ENCODE measurements at places on chromosomes 7 and 10.

- DNase-seq = no peak
Observed at GRCh38 chr10:26448292-26448691, 10.2 kb downstream of the APBB1IP start.

DNA sequence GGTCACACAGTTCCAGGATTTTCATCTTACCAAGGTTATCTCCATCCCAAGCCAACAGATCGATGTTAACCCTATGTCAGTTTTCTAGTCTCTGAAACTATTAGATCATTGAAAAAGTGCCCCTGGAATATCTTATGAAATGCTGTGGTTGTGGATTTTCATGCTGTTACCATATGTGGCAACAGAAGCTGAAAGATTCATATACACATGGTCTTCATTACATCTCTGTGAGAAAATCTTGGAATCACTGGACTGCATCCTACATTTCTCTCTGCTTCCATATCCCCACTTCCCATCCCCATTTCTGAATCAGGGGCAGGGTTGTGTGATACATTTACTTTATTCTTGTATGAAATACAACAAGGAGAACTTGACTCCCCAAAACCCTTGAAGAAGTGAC, 146.1 kb downstream of the SLC16A9 start:
- DNase-seq = no peak

GRCh38 chr7:92656121-92656520, 65.9 kb upstream of the FAM133B start:
- peak; percentile 69 for DNase-seq

DNA sequence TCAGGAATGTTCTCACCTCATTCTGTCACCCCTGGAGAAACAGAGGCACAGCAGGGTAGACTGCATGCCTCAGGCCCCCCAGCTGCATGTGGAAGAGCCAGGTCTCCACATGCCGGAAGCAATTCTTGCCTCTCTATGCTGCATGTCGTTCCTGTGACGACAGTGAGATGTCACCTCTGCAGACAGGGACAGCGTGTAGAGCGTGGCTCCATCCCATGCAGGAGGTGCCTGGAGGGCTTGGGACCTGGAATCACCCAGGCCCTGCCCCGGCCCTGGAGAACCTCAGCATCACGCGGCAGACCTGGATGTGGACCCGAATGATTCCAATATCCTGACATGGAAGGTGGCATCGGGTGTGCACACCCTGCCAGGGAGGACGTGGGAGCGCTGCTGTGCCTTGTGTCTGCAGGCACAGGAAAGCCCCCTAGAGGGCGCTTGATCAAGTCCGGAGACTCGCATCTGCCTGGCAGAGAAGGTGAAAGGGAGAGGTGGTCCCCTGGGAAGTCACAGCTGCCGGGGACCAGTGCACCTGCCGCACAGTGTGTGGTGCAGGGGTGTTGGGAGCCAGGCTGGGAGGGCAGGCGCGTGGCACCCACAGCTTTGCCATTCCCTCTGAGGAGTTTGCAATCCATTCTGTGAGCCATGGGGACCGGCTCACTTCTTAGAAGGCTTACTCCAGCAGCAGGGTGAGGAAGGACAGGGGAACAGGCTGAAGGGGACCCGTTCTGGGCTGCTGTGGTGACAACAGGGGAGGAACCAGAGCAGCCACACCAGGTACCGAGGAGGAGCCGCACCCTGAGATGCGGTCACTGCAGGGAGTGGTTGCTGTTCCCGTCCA, 45.3 kb upstream of the EN2 start:
- peak; percentile 74 for DNase-seq

DNA sequence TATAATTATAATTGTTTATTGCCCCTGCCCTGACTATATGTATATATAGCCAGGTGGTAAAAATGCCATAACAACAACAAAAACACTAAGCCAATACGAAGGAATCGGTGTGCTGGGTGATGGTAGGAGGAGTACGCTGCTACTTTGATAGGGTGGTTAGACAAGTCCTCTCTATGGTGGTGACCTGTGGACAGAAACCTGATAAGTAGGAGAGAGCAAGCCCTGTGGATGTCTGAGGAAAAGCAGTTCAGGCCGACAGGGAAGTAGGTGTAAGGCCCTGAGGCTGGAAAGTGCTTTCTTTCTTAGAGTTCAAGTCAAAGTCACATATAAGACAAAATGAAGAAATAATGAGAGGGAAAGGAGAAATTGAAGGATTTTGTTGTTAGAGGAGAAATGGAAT, 823.8 kb upstream of the CELF2 start:
- no peak for DNase-seq

DNA sequence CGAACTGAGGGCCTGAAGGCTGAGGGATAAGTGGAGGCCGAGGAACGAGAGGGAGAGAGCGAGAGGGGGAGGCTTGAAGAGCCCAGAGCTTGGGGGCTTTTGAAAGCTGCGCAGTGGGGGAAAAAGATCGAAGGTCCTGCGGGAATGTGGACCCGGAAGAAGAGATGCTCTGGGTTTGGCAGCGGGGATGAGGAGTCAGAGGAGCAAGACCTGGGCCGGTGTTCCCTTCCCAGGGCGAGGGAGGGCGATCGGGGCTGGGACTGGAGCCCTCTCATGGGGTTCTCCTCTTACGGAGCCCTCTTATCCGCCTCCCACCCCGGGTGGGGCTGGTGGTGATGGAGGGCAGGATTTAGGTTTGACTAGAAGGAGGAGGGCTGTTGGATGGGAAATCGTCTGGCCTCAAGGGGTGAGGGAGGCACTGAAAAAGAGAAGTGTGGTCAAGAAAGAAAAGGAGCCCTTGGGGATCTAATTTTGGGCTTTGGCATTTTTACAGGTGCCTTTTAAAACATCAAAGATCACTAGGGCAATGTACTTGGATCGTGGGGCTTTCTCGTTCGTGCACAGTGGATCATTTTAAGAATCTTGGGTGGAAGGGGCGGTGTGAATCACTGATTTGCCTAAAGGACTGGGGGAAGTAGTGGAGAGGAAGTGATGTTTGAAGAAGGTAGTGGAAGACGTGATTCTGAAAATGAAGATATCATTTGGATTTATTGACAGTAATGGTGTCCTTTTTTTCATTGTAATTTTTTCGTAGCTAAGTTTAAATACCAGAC, 637 bp downstream of the SAMD8 start:
- DNase-seq = peak; percentile 74

DNA sequence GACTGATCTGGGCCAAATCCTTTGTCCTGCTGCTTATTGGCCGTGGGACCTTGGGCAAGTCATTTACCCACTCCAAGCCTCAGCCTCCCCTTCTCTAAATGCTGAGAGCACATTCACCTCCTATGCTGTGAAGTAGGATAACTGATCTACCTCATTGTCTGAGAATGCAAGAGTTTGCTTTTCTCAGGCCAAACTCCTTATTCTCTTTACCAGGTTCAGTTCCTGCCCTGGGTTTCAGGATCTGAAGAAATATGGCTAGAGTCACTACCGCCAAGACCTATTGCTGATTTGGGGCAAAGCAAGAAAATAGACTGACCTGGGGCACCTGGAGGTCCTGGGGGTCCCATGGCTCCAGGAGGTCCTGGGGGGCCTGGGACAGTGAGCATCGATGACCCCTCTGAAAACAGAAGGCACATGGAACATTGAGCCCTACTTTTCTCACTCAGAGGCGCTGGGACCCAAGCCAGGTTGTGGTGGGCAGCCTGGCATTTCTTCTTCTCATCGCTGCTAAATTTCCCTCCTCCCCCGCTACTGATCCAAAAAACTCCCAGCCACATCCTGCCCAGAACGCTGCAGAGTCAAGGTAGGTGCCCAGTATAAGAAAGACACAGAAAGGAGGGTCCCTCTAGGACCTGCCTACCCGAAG, 42.4 kb downstream of the COL17A1 start:
- DNase-seq = no peak
